GM12891 (cell line): ENCODE measurements at places on chromosomes 11 and 22.

GRCh38 chr22:35217527-35217926 lies 39.8 kb upstream of the HMGXB4 start:
- DNase-seq, result no peak

GRCh38 chr11:133269267-133269666 lies 263.0 kb downstream of the OPCML start:
- peak; percentile 27 for DNase-seq

- no peak for DNase-seq
These were observed 16.8 kb downstream of the TPST2 start for GRCh38 chr22:26573026-26573662.

DNA sequence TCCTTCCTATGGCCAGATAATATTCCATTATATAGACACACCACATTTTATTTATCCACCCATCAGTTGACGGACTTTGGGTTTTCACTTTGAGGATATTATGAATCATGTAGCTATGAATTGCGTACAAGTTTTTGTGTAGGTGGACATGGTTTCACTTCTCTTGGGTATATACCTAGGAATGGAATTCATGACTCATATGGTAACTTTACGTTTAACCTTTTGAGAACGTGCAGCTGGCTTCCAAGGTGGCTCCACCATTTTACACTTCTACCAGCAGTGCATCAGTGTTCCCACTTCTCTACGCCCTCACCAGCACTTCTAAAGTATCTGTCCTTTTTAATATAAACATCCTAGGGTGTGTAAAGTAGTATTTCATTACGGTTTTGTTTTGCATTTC lies 112.0 kb downstream of the PLEKHA7 start:
- DNase-seq, result no peak

- no peak for DNase-seq
These were observed 2.6 kb upstream of the FADS3 start for GRCh38 chr11:61893981-61894380.

- DNase-seq, result no peak
These were observed 11.7 kb downstream of the SERGEF start for GRCh38 chr11:18001191-18001590.

DNA sequence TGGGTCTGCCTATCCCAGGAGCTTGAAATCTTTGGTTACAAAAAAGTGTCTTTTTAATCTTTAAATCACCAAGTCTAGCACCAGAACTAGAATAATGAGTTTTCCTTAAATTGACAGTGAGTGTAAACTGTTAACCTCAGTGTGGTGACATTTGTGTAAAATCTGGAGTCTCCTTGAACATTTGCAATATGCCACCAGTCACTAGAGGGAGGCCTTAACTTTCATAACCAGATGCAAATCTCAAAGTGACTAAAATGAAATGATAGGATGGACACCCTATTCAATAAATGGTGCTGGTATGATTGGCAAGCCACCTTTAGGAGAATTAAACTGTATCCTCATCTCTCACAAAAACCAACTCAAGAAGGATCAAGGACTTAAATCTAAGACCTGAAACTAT lies 8.3 kb upstream of the SCGB1D2 start:
- no peak for DNase-seq

DNA sequence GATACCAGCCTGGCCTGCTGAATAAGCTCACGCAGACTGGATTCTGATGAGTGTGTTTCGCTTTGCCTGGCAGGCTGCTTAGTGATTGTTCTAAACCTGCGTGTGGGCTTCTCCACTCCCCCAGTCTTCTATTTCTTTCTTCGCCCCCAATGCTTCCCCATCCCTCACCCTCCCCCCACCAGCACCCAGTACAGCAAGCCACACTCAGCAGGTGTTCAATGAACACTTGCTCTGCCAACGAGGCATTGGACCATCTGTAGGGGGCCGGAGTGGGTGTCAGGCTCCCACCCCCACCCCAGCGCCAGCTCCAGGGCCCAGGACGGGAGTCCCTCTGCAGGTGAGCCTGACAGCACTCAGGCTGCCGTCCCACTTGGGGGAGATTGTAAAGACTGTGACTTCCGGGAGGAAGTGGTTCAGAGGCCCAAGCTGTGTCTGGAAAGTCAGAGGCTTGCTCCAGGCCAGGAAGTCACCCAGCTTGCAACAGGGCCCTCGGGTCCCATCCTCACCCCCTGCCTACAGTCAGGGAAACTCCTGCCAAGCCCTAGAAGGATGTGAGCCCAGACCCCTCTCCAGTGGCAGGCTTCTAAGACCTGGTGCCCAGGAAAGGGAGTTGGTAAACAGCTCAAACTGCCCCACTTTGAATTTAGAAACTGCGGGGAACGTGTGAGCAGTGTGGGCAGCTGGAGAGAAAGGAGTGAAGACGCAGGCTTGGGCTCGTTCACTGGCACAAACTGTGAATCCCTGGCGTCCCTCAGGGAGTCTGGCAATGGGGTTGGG lies 66.3 kb upstream of the PRDM11 start:
- DNase-seq, result peak; percentile 57

DNA sequence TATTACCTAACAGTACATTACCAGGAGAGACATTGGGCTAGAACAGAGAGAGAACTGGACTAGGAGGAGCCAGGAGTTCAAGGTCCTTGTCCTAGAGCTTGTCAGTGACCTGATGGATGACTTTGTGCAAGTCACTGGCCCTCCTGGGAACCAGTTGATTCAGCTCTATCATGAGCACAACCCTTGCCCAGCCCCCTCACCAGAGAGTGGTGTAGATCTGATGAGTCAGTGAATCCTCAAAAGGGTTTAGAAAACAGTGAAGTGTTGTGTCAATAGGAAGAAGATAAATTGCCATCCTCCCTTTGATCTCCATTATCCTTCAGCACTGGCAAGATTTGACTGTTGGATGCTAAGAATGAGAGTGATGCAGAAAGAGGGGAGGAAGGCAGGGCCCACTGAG lies 24.3 kb downstream of the NEU3 start:
- DNase-seq, result no peak

GRCh38 chr11:417652-418342 lies 3.0 kb upstream of the SIGIRR start:
- DNase-seq, result no peak

- no peak for DNase-seq
These were observed 289.7 kb upstream of the ARHGAP42 start for GRCh38 chr11:100397401-100397800.

DNA sequence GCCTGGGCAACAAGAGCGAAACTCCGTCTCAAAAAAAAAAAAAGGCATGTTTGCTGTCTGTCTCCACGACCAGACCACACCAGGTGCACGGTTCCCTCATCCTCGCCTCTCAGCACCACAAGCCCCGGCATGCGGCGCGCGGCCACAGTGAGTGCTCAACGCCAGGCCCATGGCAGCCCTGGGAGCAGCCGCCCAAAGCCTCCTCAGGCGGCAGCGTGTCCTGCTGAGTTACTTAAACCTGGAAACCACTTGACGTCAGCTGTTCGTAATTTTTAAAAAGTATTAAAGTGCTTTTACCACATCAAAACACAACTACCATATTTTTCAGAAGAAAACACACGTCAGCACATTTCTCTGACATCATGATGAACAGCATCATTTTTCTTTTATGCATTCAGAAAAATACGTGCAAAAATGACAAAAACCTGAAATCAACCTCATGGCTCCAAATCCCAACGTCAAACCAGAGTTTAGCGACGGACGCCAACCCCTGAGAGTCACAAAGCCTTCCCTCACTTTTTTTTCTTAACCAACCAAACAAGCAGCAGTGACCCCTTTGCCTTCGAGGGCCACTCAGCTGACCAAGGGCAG lies 2.1 kb downstream of the DEAF1 start:
- no peak for DNase-seq
